ENCODE measurements at places on chromosomes 1 and 21.

- DNase-seq: no peak
These were observed 37.3 kb downstream of the USP25 start for GRCh38 chr21:15766952-15767603.

DNA sequence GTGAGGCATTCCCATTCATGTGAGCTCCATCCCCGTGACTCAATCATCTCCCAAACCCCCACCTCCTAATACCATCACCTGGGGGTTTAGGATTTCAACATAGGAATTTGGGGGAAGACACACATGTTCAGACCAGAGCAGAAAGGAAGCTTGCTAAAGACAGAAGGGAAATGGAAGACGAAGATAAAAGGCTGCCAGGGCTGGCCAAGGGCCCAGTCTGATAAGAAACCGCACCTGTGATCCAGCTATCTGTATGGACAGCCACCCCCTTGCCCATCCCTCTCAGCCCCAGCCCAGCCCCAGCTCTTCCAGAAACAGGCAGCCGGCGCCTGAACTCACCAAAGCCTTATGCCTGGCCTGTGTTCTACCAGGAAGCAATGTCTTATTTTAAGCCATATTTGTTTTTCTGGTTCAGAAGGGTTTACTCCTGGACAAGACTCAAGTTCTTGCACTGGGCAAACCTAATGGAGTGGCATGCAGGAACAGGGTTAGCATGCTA, 198.4 kb upstream of the VAMP3 start:
- peak; percentile 62 for DNase-seq

- no peak for DNase-seq
These were observed 6.1 kb downstream of the IPO13 start for GRCh38 chr1:43952731-43953346.

DNA sequence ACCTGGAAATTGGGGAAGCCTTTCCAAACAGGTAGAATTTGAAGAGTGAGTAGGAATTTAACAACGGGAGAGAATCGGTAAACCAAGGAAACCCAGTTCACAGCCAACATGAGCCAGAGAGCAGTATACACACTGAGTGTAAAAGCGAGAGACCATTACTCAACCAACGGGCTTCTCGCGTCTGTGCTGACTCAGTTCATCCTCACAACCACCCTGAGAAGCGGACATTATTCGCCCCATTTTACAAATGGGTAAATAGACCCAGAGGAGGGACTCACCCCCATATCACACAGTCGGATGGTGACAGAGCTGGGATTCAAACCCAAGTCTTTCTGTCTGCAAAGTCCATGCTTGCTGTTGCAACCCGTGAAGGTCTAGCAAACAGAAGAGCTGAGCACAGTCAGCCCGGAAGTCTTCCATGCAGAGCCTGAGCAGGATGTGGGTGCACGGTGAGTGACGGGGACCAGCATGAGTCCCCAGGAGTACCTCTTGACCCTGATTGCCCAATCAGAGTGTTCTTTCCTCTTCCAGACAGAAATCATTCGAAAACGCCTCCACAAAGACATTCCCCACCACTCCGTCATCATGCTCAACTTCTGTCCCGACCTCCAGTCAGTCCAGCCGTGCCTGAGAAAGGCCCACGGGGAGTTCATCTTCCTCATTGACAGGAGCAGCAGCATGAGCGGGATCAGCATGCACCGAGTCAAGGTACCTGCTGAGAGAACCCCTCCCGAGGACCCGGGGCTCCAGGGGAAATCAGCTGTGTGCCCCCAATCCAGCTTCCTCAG, 32.3 kb downstream of the VWA5B1 start:
- DNase-seq: no peak

GRCh38 chr1:5494518-5494917, 497.7 kb downstream of the NPHP4 start:
- DNase-seq: no peak

GRCh38 chr1:203135636-203136305, 8.2 kb downstream of the ADORA1 start:
- no peak for DNase-seq

GRCh38 chr1:29961293-29962059, 725.2 kb downstream of the PTPRU start:
- peak; percentile 9 for DNase-seq

- no peak for DNase-seq
These were observed 25.0 kb downstream of the PGBD5 start for GRCh38 chr1:230401101-230401500.

DNA sequence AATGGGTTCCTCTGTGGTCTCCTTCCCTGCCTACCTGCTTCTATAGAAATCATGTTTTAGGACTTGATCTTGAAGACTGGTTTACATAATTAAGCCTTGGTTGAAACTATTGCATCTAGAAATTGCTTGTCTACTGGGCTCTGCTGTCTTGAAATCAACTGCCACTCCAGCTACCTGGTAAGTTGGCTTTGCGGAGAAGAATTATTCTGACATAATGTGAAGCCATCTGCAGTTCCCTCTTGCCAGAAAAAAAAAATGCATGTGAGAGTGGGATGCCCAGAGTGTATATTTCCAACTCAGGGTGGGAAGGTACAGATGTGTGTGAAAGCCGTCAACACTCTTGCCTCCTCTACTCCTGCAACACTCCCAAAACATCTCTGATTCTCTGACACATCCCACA, 27.2 kb downstream of the C8B start:
- DNase-seq: no peak

GRCh38 chr1:94095744-94096469, 25.0 kb downstream of the ABCA4 start:
- DNase-seq: no peak

DNA sequence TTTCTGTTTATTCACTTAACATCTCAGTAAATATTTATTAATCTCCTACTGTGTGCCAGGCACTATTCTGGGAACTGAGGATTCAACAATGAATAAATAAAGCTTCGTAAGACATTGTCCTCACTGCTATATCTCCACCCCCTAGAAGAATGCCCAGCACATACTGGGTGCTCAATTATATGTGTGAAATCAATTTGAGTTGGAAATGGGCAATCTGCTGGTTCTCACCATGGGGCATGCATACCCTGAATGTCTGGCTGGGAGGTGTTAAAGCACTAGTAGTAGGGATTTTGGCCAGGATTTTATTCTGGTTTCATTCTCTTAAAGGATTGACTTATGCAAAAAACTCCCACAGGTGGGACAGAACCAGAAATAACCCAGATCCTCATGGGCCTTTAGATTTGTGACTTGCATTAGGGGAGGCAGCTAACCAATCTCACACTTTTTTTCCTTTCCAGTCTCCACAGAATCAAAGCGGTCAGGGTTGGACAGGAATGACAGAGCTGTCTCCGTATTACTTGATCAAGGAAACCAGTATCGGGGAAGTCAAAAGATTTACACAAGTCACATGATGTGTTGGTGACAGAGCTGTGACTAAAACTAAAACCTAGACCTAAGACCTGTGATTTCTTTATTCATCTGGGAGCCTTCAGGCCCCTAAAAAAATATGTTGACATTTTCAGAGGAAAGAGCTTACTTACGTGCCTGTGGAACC, 12.8 kb downstream of the GFI1 start:
- no peak for DNase-seq

DNA sequence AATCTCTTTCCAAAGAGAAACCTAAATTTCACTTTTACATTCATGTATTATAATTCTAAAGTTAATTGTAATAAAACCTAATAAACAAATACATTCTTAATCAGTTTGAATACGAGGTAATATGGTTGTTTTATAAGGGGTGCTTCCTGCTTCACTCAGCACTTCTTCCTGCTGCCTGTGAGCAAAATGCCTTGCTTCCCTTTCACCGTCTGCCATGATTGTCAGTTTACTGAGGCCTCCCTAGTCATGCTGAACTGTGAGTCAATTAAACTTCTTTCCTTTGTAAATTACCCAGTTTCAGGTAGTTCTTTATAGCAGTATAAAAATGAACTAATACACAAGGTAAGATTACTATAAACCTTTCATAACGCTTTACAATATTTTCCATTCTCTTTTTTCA, 491.1 kb upstream of the LRRC7 start:
- DNase-seq: no peak

DNA sequence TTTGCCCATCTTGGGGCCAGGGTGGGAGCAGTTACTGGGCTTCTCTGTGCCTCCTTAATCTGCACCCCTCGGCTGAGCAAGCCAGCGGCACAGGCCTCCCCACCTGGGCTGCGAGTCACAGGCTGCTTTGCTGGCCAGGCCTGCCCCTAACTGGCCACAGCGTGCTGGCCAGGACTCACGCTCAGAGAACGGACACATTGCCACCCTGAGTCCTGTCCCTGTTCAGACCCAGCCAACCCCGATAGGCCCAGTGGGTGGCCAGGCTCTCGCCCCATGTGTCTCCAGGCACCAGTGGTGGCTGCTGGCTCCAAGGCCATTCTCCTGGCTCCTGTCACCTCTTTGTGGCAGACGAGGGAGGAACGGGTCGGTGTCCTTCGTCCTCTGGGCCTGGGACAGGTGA, 61.3 kb downstream of the MORN1 start:
- DNase-seq: no peak

GRCh38 chr1:154752273-154753030, 117.6 kb downstream of the KCNN3 start:
- DNase-seq: peak; percentile 32

- DNase-seq: no peak
These were observed 55.9 kb upstream of the SEC16B start for GRCh38 chr1:178025613-178026356.

DNA sequence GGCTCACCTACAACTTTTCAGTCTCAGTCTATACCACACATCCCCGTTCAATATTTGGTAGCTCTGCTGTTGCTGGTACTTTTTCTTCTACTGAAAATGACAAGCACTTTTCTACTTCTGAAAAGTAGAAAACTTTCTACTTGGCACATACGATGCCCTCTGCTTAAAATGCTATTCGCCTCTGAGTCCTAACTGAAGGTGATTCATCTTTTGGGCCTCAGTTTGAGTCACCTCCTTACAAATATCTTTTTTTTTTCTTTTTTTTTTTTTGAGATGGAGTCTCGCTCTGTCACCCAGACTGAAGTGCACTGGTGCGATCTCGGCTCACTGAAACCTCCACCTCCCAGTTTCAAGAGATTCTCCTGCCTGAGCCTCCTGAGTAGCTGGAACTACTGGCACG, 136.0 kb upstream of the CYYR1 start:
- no peak for DNase-seq

- DNase-seq: no peak
These were observed 66.2 kb downstream of the ARHGEF16 start for GRCh38 chr1:3520419-3521378.

GRCh38 chr1:193118803-193119730, 2.8 kb upstream of the CDC73 start:
- no peak for DNase-seq

- DNase-seq: no peak
These were observed 43.3 kb downstream of the EBNA1BP2 start for GRCh38 chr1:43128816-43129215.

GRCh38 chr1:16139473-16139962, 16.4 kb downstream of the EPHA2 start:
- no peak for DNase-seq

DNA sequence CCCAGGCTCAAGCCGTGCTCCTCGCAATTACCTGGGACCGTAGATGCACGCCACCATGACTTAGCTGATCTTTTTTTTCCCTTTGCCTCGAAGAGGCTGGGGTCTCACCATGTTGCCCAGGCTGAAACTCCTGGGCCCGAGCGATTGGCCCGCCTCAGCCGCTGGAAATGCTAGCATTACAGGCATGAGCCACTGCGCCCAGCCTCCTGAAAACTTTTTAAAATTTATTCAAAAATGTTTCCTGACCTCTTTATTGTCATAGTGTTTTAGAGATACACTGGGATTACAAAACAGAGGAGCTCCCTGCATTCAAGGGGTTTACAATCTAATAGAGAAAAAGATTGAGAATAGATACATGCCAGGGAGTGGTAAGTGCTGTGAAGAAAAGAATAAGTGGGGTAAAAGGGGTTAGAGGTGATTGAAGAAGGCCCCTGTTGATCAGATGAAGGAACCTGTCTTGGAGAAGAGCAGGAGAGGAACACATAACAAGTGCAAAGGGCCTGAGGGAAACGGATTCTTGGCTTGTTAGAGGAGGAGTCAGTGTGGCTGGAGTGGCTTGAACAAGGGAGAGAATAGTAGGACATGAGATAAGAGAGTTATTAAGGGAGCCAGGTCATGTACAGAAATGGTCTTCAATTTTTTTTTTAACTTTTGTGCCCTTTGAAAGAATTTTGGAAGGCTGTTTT, 1.7 kb upstream of the TRIM33 start:
- no peak for DNase-seq

DNA sequence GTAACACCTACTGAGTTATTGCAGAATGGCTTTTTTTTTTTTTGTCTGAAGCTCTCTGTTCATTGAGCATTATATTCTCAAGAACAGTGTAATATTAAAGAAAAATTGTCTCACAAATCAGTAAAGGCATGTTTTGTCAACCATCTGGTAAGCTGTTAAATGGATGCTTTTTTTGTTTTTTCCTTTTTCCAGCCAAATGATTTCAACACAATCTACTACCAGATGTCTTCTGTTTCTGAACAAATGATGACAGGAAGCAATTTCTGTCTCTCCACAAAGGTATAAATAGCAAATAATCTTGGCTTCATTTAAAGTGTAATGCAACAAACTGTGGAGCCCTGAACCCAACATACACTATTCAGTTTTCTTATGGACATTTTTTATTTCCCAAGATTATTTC, 78.6 kb upstream of the RGS2 start:
- no peak for DNase-seq

GRCh38 chr1:165717918-165718515, 19.7 kb upstream of the ALDH9A1 start:
- no peak for DNase-seq

GRCh38 chr1:77739235-77739634, 20.4 kb downstream of the USP33 start:
- no peak for DNase-seq

DNA sequence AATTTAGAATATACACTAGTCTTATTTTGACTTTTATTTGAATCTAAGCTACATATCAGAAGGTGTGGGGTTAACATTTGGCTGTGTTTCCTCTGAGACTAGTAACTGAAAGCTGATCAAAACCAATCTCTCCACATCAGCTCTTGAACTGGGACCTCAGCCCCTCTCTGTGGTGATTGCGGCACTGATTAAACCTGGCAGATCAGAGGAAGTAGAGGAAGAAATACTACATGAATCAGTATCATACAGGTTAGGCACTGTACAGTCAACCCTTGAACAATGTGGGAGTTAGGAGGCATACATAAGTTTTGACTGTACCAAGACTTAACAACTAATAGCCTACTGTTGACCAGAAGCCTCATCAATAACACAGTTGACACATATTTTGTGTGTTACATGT, 122.5 kb upstream of the C1orf87 start:
- no peak for DNase-seq

DNA sequence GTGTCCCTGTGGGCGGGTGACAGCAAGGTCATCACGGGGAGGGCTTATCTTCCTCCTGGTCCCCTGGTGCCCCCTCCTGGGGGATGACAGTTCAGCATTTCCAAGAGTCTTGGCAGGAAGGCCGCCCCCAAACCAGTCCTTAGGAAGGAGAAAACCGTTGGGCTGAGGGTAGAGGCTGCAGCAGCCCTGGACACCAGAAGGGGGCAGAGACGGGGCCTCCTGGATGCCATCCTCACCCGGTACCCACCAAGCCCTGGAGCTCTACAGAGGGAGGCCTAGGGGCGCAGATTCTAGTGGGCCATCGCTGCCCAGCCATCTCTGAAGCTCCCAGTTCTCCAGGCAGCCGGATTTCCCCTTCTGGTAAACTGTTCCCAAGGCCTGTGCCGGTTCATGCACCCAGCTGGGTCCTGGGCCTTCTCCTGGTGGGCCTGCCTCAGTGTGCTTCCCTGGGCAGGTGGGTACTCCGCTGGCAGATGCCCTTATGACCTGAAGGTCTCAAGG, 14.8 kb upstream of the ZNF669 start:
- no peak for DNase-seq
